ENCODE measurements at places on chromosomes 4 and X. TPM values are rescaled to one million over a fixed set of nuclear protein-coding genes. Genes with fewer than 3 reads are reported as not detected.

DNA sequence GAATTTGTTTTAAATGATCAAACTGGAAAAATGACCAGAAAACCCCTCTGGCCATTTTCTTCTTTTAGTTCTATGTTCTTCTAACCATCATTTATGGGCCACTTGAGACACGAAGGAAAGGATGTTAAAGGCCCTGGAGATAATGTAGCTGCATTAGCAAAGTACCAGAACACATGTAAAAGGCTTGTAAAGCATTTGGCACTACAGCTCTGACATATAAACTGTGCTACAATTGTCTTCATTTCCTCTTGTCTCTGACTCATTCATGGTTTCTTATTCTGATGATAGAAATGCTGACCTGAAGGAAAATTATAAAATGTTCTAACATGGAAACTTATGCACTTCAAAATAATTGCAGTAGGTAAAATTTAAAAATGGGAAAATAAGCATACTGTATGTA, 388.7 kb downstream of the FAT4 start:
- DNase-seq, result peak; percentile 23

DNA sequence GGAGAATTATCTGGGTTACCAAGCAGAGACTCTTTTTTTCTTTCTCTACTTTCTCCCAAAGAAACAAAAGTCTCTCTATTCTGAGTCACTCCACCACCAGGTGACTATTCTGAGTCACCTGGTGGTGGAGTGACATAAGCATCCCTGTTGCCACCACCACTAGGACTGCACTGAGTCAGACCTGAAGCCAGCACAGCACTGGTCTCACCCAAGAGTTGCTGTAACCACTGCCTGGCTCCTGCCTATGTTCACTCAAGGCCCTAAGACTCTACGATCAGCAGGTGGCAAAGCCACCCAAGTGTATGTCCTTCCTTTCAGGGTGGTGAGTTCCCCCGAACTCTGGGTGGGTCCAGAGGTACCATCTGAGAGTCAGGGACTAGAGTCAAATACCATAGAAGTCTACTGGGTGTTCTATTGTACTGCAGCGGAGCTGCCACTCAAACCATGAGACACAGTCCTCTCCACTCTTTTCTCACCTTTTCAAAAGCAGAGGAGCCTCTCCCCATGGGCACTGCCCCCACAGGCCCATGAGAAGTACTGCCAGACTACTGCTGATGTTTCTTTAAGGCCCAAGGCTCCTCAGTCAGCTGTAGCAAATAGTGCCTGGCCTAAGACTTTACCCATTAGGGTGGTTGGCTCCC, 209.6 kb upstream of the IRS4 start:
- DNase-seq, result no peak

- DNase-seq, result no peak
These were observed 2.0 kb downstream of the MID1IP1 start for GRCh38 chrX:38803243-38803587.

DNA sequence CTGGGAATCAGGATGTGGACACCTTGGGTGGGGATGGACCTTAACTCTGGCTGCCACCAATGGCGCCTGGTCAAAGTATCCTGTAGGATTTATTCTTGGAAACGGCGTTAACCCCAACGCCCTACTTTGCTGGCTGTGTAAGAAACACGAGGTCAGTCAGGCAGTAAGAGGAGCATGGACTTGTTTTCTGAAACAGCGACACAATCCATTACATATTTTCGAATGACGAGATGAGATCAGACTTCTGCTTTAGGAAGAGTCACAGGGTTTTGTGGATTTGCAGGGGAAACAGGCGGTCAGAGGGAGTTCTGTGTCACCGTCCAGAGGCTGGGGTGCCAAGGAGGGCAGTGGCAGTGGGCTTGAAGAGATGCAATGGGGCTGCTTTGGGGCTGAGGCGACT, 92.2 kb downstream of the TBL1X start:
- no peak for DNase-seq

DNA sequence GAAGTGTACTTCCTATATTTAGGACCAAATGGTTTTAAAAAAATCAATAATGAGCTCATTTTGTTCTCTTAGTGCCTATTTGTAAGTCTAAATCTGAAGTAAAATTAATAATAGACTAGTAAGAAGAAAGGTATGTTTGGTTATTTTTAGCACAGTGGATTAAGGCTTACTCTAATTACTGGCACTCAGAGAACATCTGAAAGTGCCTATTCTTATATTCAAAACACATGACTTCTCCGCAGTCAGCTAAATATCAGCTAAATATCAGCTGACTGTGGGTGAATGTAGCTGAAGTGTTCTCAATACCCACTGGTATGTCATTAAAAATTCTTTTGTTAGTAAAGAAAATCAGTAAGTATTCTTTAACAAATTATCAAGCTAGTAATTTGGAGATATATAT, 6.0 kb downstream of the AP1S2 start:
- DNase-seq, result no peak

- no peak for DNase-seq
These were observed 1388.9 kb downstream of the C4orf33 start for GRCh38 chr4:130484826-130485225.

- no peak for DNase-seq
These were observed 539 bp upstream of the SPCS3 start for GRCh38 chr4:176319151-176319703.

DNA sequence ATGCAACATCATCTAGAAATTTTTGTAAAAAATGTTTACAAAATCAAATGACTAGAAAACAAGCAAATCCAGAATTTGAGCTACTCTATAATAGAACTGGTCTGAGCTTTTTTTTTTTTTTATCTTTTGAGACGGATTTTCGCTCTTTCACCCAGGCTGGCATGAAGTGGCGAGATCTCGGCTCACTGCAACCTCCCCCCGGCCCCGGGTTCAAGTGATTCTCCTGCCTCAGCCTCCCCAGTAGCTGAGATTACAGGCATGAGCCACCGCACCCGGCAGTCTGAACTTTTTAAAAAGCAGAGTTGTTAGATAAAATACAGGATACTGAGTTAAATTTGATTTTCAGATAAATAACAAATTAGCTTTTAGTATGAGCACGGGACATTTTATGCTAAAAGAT, 11.0 kb downstream of the SPP1 start:
- DNase-seq, result no peak

GRCh38 chr4:86006057-86006456, 353.8 kb downstream of the MAPK10 start:
- DNase-seq, result no peak

- DNase-seq, result no peak
These were observed 142.8 kb downstream of the MGST2 start for GRCh38 chr4:139808381-139808807.

DNA sequence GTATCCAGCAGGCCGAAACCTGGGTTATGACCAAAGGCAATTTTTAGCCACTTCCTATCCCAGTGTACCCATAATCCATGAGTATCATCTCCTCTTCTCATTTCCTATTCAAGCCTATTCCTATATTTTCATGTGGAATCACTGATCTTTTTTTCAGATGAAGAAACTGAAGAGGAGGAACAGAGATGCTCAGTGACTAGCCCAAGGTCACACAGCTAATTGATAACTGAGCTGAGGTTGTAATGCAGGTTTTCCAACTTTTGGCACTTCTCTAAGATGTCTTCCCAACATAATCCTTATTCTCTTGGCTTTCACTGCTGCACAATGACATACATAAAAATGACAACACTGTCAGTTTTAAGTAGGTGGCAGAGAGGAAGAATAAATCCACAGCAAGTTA, 15.3 kb downstream of the GRIA3 start:
- DNase-seq, result no peak

DNA sequence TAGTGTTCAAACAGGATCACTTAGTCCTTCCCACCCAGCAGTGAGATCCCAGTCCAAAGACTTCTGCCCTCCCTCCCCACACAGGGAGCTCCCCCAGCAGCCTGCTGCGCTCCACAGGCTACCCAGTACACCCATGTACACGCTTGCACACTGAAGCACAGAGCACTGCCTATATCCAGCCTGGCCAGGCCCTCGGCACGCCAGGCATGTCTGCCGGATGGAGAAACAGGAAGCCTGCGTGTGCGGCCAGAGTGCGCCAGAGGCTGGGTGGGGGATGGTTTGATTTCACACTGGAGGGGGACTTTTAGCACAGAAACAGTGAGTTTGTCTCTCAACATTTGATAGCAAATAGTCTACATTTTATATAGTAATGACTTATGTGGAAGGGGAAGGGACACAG, 833.5 kb upstream of the IGFBP7 start:
- DNase-seq, result no peak

DNA sequence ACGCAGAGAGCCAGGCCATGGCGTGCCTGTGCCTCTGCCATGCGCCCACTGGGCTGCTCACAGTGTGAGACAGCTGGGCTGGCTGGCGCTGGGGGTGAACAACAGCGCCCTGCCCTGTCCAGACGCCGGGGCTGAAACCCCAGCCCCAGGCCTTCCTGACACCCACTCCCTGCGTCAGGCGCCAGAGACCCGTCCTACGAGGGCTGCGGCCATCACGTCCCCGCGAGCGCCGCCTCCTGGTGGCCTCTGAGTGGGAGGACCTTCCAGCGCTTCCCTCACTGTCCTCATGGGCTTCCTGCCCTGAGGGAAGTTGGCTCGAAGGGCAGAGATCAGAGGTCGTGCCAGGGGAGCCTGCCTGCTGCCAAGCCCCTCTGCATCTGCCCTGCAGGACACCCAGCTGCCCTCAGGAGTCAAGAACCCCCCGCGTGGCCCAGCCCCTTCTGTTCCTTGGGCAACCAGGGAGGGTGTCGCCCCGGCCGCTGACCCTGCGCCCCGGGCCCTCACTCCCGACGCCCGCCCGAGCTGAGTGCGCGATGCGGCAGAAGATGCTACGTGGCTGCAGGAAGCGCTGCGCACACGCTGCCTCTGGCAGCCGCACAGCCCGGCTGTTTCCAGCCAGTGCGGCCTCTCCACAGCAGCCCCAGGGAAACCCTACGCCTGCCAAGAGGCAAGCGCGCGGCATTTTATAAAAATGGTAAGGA, 16.2 kb downstream of the NELFA start:
- no peak for DNase-seq

DNA sequence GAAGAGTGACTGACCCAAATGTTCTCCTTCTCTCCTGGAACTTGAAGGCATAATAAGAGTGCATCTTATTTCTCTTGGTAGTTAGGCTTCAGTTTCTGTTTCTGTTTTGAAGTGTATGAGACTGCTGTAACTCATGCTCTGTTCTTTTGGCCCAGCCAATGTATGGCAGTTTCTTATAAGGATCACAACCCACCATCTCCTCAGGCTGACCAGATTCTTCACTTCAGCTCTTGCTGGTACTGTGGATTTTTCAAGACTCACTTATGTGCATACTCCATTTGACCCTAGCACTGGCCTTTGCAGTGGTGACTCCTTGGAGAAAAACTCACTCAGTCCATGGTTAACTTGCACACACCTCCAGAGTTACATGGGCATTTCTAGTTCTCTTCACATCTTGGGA, 9.6 kb upstream of the YTHDC1 start:
- no peak for DNase-seq

DNA sequence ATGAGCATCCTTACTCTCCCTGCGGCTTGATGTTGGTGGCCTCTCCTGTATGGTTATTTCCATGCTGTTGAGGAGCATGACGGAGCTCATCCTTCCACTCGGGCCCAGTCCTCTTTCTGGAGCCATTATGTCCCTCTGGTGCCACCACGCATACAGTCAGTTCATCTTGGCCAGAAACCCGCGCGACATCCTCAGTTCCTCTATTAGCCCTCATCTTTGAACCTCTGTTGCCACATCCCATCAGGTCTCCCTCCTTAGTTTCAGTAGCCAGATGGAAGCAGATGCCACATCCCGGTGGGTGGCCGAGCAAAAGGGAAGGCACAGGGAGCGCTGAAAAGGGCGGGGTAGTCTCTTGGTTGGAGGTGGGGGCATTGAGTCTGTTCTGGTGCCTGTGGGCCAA, 4.6 kb downstream of the LOC101059915 start:
- no peak for DNase-seq

GRCh38 chr4:65667506-65668041, 2.7 kb downstream of the EPHA5 start:
- no peak for DNase-seq

DNA sequence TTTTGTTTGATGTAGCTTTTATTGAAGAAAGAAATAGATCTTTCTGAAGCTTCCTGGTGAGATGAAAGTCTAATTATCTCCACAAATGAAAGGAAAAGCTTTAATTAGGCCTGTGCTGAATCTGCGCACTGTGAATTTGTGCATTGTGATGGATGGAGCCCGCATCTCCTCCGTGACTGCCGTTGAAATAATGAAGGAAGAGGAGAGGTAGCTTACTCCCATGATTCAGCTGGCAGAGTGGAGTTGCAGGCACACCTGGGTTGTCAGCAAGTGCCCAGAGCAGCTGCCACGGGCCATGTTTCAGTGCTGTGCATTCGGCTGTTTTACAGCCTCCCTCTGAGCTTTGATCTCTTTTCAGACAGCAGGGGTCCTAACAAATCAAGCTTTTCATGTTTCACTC, 735.3 kb upstream of the TENM3 start:
- DNase-seq, result no peak

DNA sequence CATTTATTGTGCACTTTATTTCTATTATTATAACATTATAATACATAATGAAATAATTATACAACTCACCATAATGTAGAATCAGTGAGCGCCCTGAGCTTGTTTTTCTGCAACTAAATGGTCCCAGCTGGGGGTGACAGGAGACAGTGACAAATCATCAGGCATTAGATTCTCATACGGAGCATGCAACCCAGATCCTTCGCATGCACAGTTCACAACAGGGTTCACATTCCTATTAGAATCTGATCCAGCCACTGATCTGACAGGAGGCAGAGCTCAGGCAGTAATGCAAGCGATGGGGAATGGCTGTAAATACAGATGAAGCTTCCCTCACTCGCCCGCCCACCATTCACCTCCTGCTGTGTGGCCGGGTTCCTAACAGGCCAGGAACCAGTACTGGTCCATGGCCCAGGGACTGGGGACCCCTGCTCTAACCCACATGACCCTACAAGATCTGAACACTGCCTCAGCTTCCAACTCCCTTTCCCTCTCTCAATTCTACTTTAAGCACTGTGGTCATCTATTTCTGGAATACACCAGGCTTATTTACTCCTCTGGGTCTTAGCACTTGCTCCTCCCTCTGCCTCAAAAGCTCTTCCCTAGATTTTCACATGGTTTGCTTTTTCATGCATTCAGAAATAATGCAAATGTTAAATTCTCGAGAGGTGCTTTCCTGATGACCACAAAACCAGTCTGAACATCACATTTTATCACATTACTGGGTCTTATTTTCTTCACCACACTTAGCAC, 166.8 kb upstream of the HCCS start:
- no peak for DNase-seq

DNA sequence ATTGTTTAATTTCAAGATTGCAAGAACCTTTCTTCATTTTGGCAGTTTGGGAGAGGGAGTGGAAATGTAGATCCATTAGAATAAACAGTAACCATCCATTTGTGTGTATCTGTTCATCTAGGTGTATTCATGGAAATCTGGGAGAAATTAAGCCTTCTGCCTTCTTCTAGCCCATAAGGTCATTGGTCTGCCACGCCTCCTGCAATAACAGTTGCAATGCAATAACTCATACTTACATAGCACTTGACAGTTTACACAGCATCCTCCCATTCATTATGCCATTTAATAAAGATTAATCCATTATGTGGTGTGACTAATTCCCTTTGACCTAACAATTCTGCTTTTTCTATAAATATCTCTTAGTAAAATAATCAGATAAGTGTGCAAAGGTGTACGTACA, 42.6 kb downstream of the SHROOM4 start:
- DNase-seq, result no peak

The CCDC120 gene
- total RNA-seq, result not detected

The NDP gene
- not detected for total RNA-seq

The ENOX2 gene
- 12.8 TPM for total RNA-seq

The SSX1 gene
- total RNA-seq, result not detected

The NHS gene
- total RNA-seq, result 3.3 TPM

The PARM1 gene
- 0.05 TPM for total RNA-seq

The RBM47 gene
- 1.3 TPM for total RNA-seq

The ERCC6L gene
- total RNA-seq, result 7.7 TPM

The CT55 gene
- not detected for total RNA-seq

The RHOH gene
- not detected for total RNA-seq

The TGIF2LX gene
- not detected for total RNA-seq

All from HFFc6 (cell line).